Activated CD4-positive, alpha-beta T cell treated with anti-CD3 and anti-CD28 coated beads, Interleukin-2, Interleukin-6, amounts not matched to agents 100 ng/mL and 50 ng/mL, durations not matched to agents 16 hours and 8 hours (primary cell): ENCODE measurements at places on chromosomes 6 and 20.
A peak's percentile ranks its signal among the peaks of the same experiment; 100 is the strongest.

GRCh38 chr20:10280018-10280908 is 61.6 kb downstream of the SNAP25 start:
- DNase-seq, result no peak

DNA sequence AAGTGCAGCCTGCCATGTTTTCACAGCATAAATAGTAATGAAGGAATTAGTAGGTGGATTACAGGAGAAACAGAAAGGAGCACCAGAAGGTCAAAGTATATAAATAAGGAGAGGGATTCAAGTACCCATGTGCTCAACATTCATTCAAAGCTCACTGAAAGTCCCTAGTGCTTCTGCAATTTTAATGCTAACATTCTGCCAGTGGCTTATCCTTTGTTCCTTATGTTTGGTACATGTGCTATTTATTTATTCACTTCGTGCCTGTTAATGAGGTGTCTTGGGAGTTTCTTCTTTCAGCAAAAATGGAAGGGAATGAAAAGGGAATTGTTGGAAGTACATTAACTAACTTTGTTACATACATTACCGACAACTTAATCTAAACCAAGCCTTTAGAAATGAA is 105.7 kb downstream of the CRYBG1 start:
- no peak for DNase-seq

GRCh38 chr6:104182811-104183210 is 676.9 kb downstream of the HACE1 start:
- no peak for DNase-seq

- peak; percentile 60 for DNase-seq
Measured at GRCh38 chr6:79868098-79868722, 79.1 kb downstream of the ELOVL4 start.

DNA sequence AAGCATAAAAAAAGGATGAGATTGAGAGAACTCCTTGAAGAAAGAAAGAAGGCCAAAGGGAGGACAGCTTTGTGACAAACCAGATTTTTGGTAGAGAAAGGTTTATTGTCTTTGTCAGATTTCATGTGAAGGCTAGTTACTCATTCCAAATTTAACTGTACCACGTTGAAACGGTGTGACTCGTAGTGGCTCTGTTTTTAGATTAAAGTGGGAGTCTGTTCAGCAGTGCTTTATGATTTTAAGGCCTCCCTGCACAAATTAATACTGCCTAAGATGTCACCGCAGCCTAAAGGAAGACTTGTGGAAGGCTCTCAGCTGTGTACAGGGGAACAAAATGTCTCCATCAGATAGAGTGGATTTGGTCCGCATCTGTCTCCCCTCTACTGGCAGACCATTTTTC is 35.9 kb downstream of the CDC40 start:
- no peak for DNase-seq

DNA sequence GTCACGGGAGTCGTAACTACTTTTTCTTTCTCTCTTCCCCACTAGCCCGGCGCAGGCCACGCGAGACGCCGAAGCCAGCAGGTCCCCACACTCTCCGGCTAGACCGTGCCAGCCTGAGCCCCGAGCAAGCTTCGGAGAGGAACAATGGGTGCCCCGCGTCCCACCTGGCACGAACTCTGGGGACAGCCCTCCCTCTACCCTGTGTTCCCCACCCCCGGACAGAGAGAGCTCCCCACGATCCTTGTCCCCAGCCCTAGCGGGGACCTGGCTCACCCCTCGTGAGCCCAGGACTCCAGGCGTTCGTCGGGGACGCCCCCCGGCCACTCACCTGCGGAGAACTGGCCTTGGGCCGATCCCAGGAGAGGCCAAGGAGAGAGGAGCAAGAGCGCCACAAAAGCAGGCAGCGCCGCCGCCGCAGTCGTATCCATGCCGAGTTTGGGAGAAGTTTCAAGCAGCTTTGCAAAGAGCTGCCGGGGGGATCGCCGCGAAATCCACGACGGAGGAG is 416 bp downstream of the PTPRK start:
- DNase-seq, result peak; percentile 30

GRCh38 chr6:167846997-167847606 is 20.4 kb downstream of the AFDN start:
- no peak for DNase-seq

DNA sequence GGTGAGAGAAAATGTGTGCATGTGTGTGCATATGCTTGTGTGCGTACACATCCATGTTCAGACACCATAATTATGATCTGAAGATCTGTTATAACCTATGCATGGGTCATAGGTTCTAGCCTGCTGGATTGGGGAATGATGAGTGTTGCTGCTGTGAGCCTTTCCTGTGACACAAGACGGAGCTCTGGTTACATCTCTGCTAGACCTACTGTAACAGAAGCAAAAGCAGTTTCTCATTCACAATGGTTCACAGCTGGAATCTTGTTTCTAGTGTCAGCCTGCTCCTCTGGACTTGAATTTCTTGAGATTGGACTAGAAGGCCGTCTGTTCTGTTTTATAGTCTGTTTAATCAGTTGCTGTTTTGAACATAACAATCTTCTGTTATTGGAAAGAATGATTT is 40.1 kb downstream of the DEFB114 start:
- no peak for DNase-seq
